ENCODE measurements at places on chromosomes 1 and 21.

GRCh38 chr1:67460676-67461500, 30.7 kb upstream of the SERBP1 start:
- no peak for DNase-seq

GRCh38 chr1:222897527-222898190, 82.8 kb downstream of the DISP1 start:
- DNase-seq = no peak

DNA sequence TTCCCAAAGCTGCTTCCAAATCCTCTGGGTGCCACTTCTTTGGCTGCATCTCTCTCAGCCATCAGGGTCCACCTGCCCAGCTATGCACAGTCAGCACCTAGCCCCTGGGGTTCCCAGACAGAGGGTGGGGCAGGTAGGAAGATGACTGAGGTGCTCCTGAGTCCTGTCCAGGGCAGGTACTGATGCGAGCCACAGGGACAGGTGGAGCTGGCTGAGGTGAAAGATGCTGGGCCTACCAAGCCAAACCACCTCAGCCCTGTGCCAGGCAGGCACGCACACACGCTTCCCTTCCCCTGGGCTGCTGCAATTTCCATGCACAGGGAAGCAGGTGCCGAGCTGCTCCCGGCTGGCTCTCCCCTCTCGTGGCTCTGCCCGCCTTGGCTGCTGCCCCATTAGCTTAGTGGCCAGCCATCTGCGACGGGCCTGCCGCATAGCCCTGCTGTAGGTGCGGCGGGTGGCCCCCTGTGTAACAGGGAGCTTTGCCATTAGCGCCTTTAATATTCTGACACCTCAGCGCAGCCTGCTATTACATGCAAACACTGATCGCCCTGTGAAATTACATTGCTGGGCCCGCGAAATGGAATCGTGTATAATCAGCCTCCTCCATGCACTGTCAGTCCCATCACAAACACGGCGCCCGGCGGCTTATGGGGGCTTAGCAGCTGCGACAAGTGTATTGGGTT, 38.9 kb downstream of the DMAP1 start:
- DNase-seq = no peak

- no peak for DNase-seq
Observed at GRCh38 chr1:24084050-24084449, 27.9 kb downstream of the MYOM3 start.

DNA sequence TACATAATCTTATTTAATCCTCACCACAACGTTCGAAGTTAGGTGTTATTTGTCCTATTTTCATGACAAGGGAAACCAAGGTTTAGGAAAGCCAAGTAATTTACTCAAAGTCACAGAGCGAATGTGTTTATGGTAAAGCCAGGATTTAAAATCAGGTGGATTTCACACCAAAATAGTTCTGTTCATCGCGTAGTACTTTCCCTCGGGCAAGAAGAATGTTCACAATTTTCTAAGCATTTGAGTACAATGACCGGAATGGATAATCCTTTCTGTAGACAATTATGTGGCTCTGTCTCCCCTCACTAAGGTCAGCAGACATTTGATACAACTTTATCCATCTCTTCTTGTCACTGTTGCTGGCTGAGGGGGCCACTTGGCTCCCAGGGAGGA, 204.2 kb downstream of the ST6GALNAC3 start:
- DNase-seq = no peak

GRCh38 chr1:43294761-43295160, 6.0 kb upstream of the TIE1 start:
- no peak for DNase-seq

DNA sequence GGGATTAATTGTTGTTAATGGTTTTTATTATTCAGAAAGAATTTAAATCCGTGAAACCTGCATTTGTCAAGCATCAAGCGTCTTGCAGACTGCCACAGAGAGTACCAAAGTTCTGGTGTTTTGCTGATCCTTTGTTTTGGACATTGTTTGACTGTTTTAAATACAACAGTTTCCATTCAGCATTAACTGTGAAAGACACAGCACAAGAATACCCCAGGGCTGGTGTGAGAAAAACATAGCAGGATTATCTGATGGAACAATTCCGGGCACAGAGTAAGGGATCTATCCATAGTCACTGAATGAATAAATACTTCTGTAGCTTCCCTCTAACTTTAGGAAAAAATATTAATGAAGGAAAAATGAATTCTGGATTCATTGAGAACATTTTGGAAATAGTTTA, 202.3 kb downstream of the LTN1 start:
- DNase-seq = no peak

DNA sequence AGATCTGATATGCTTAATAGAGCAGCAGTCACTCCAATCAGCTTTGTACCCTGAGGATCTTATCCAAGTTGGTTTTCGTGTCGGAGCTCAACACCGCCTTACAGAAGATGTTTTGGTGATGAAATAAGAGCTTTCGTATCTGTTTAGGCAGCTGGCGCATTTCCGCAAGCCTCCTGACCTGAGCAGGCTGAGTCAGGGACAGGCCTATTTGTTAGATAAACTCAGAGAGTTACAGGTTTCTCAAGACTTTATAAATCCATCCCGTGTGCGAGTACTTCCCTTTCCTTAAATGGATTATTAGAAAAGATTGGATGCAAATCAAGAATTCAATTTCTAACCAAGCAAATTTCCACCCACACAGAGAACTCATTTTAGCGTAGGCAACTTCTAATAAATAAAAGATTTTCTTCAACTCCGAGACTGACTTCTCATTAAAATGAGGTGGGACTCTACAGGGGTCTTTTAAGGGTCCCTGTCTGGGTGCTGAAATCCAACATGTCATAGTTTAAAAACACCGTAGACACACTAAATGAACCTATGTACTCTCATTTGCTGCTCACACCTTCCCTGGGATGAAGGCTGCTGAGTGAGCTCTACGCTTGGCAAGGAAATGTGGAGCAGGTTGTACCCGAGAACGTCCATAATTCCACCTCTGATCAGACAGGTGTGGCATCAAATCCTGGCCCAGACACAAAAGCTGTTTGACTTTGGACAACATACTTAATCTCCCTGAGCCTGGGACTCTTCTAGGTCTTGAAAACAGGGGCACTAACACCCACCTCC, 106.9 kb upstream of the F3 start:
- peak; percentile 72 for DNase-seq

GRCh38 chr1:58584082-58584895, 7.2 kb upstream of the TACSTD2 start:
- DNase-seq = peak; percentile 76
